Adrenal gland (tissue), 19 donors: ENCODE measurements at places on chromosomes 16 and 17.

DNA sequence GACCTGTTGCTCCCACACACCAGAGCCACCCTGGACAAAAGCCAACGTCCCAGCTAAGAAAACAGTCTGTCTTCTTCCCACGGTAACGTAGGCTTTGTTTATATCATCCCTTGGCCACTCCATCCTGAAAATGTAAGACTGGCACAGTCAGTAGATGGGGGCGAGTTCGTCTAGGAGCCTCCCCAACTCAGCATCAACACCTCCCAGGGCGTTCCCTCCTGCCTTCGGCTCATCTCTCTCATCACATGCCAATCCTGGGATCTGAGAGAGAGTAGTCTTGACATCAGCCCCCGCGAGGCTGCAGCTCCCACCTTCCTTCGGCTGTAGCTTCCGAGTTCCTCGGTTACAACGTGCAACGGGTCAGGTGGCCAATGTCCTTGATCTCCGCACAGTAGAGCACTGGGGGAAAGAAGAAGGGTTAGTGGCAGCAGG lies 894 bp downstream of the RNF227 start:
- no peaks in the 10 kb centered on the region for H3K36me3 ChIP-seq
- peak; percentile 67 for DNase-seq
- no peak overlapping the region for H3K4me3 ChIP-seq
- peak overlapping the region; percentile 96 for H3K27ac ChIP-seq

DNA sequence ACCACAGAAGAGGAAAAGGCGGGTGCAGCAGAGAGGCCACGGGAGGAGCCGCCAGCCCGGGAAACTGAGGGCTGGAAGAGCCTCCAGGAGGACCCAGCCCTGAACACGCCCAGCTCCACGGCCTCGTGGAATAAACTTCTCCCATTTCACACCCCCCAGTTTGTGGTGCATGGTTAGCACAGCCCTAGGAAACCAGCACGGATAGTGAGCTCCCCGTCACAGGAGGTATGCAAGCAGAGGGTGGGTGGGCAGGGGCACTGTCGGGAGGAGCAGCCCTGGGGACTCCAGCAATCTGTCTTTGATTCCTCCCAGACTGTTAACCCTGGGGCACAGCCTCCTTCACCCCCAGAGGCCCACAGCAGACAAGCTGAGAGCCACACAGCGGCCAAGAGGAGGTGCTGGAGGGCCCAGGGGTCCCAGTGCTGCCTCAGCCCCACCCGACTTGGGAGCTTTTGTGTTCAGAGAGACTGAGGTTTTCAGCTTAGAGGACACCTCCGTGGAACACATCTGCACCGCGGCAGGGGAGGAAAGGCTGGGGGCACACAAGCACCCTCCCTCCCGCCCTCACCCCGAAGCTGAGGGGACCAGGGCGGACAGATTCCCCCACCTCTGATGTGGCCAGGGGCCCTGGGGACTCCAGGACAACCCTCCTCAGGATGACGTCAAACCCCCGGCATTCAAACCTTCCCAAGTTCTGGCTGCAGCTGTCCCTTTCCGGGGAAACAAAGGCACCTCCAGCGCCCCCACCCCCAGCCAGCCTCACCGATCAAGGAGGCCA lies 1.7 kb upstream of the IL17C start:
- H3K36me3 ChIP-seq, result peaks cover 8% of the 10 kb centered on the region
- no peak overlapping the region for H3K27ac ChIP-seq
- peaks cover 19% of the 10 kb centered on the region for H3K27me3 ChIP-seq
- DNase-seq, result no peak
- H3K4me3 ChIP-seq, result no peak overlapping the region
- no peaks in the 10 kb centered on the region for H3K4me1 ChIP-seq

GRCh38 chr16:82671741-82672140 lies 45.0 kb downstream of the CDH13 start:
- no peak overlapping the region for H3K27ac ChIP-seq
- no peaks in the 10 kb centered on the region for H3K36me3 ChIP-seq
- no peak overlapping the region for H3K4me3 ChIP-seq
- no peaks in the 10 kb centered on the region for H3K4me1 ChIP-seq
- no peaks in the 10 kb centered on the region for H3K27me3 ChIP-seq

- no peak for DNase-seq
- H3K27me3 ChIP-seq, result no peaks in the 10 kb centered on the region
- no peak overlapping the region for H3K4me3 ChIP-seq
- H3K36me3 ChIP-seq, result peaks cover 34% of the 10 kb centered on the region
- no peaks in the 10 kb centered on the region for H3K4me1 ChIP-seq
Measured at GRCh38 chr17:8522577-8522976, 86.9 kb downstream of the NDEL1 start.

DNA sequence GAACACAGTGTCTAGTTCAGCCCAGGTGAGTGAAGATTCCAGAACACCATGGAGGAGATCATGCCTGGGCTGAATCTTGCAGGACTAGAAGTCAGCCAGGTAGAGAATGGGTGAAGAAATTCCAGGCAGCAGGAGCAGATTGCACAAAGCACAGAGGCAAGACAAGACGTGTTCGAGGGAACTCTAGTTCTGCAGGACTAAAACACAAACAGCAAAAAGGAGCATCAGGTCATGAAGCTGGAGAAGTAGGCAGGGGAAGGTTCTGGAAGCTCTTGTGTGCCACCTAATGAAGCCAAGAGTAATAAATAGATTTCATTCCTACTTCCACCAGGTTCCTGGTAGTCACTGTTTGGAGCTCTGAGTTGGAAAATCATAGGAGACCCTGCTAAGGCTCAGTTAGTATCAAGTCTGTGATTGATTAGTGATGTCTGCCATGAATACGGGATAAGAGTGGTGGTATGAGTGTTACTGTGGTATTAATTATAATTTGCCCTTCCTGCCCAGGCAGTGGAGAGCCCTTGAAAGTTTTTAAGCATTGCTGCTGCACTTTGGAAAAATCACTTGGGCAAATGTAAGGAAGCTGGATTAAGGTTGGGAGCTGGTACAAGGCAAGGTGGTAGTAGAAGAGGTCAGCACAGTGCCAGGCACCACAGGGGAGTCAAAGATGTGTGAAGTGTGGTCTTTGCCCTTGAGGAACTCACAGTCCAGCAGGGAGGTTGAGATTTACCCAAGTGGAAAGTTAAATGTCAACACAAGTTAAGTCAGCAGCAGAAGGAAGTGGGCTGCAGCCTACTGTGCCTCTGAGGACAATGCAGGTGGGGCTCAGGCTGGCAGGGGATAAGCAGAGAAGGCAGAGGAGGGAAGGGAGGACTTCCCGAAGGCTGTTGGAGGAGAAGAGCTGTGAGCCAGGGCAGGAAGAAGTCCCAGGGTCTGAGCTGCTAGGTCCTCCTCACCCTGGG lies 13.5 kb upstream of the FOXN1 start:
- H3K36me3 ChIP-seq, result no peaks in the 10 kb centered on the region
- peaks cover 7% of the 10 kb centered on the region for H3K27me3 ChIP-seq
- no peaks in the 10 kb centered on the region for H3K4me1 ChIP-seq
- no peak for DNase-seq

DNA sequence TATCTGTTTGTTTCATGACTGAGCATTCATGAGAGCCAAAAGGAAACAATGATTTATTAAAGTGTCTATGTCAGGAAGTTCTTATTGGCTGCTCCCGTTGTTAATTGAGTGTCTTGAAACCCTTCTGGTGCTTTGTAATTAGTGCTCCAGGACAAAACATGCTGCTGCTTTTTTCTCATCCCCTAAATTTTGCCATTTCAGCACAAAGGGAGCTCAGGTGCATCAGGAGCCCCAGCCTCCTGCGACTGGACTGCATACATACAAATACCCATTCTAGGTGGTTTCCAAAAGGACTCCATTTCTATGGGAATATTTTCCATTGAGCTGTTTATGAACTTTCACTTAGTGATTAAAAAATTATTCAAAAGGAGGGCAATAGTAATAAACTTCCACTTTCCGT lies 354.0 kb downstream of the CDH13 start:
- H3K27me3 ChIP-seq, result no peaks in the 10 kb centered on the region
- H3K27ac ChIP-seq, result no peak overlapping the region
- H3K36me3 ChIP-seq, result no peaks in the 10 kb centered on the region
- DNase-seq, result no peak

DNA sequence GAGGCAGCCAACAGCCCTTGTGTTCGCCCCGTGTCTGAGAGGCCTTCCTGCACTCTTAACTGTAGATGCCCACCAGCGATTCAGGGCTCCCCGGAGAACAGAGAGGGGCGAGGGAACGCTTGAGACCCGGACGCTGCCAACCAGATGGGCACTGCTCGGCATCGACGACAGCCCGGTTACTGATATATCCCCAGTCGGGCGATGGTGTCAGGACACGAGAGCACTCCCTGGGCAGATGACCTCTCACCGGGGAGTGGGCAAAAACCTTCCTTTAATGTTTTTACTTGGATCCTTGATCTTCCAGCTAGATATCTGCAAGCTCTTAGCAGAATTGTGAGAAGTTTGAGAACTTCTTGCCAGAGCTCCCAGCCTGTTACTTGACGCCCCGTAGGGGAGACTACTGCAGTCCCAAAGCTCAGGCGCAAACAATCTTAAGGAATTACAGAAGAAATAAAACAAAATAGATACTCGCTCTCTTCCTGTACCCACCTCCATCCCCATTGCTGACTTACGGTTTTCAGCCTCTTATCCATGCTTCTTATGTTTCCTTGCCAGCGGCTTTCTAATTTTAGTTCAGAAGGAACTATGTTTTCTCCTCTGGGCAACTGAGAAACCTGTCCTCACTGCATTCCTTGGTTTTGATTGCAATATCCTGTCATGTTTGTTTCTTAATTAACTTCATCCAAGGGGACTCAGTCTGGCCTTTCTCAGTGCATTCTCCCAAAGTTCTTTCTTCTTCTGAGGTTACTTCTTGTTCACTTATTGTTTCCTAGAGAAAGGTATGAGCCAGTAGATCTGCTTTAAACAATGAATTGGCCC lies 845 bp downstream of the SP2 start:
- peaks cover 31% of the 10 kb centered on the region for H3K4me1 ChIP-seq
- DNase-seq, result no peak
- no peaks in the 10 kb centered on the region for H3K36me3 ChIP-seq
- H3K27me3 ChIP-seq, result no peaks in the 10 kb centered on the region
- peak overlapping the region; percentile 98 for H3K27ac ChIP-seq

DNA sequence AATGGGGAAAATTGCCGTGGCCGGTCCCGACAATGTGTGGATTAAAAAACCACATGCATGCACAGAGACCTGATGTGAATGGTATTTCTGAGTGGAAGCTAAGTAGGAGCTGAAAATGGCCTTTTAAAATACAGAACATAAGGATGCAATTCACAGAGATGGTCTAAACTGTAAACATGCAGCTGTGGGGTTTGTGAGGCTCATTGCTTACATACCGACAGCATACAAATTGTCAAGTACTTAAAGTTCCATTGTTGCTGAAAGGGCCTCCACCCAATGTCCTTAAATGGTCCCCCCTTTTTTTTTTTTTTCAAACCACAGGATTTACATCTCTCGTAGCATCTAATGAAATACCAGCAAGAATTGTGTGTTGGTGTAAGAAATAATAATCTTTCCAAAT lies 523.2 kb downstream of the MAF start:
- no peaks in the 10 kb centered on the region for H3K36me3 ChIP-seq
- no peaks in the 10 kb centered on the region for H3K4me1 ChIP-seq
- no peaks in the 10 kb centered on the region for H3K27me3 ChIP-seq
- H3K27ac ChIP-seq, result no peak overlapping the region
- DNase-seq, result no peak

- peaks cover 18% of the 10 kb centered on the region for H3K4me1 ChIP-seq
- no peak overlapping the region for H3K27ac ChIP-seq
- no peak for DNase-seq
- no peaks in the 10 kb centered on the region for H3K27me3 ChIP-seq
Measured at GRCh38 chr16:47503936-47504335, 42.8 kb downstream of the PHKB start.

GRCh38 chr17:67700037-67700724 lies 17.6 kb upstream of the NOL11 start:
- H3K27me3 ChIP-seq, result peaks cover 4% of the 10 kb centered on the region
- no peak for DNase-seq
- H3K27ac ChIP-seq, result no peak overlapping the region
- H3K36me3 ChIP-seq, result no peaks in the 10 kb centered on the region
- no peaks in the 10 kb centered on the region for H3K4me1 ChIP-seq

DNA sequence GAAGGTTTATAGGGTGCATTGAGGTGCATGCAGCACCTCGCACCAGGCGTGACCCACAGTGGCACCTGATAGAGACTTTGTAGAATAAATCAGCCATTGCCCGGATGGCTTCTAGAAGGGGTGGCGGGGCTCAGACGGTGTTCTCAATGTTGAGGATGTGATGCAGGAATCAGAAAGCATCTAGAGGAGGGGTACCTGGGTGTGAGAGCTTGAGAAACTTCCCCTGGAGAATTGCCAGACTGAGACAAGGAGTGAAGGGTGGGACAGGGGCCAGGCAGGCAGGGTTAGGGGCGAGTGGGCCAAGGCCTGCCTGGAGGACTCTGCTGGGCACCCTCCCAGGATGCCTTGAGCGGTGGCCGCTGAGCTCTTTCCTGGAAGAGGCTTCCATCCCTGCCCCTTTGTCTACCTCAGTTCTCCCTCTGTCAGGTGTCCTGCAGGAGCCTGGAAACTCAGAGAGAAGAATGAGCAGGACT lies 9.3 kb upstream of the ADGRG1 start:
- H3K36me3 ChIP-seq, result no peaks in the 10 kb centered on the region
- H3K27me3 ChIP-seq, result no peaks in the 10 kb centered on the region
- no peak for DNase-seq
- peaks cover 11% of the 10 kb centered on the region for H3K4me1 ChIP-seq
- no peak overlapping the region for H3K4me3 ChIP-seq

DNA sequence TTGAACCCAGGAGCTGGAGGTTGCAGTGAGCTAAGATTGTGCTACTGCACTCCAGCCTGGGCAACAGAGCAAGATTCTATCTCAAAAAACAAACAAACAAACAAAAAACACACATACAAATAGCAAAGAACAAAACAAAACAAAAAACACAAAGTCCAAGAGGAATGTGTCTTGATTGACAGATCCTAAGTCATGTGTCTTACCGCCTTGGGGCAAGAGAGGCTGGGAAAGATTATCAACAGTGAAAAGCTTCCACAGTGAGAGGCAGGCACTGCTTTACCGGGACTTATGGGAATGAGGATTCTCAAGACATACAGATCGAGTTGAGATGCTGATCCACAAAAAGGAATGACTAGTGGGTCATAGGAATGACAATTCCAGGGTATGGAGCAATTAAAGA lies 62.7 kb upstream of the GAS7 start:
- no peak overlapping the region for H3K4me3 ChIP-seq
- H3K4me1 ChIP-seq, result no peaks in the 10 kb centered on the region
- H3K27me3 ChIP-seq, result no peaks in the 10 kb centered on the region
- no peak for DNase-seq

- no peaks in the 10 kb centered on the region for H3K27me3 ChIP-seq
- peak overlapping the region; percentile 74 for H3K27ac ChIP-seq
- DNase-seq, result peak; percentile 59
- H3K36me3 ChIP-seq, result no peaks in the 10 kb centered on the region
- no peak overlapping the region for H3K4me3 ChIP-seq
Measured at GRCh38 chr17:77127735-77128361, 12.9 kb upstream of the SEC14L1 start.

- H3K27ac ChIP-seq, result no peak overlapping the region
- H3K4me1 ChIP-seq, result peaks cover 26% of the 10 kb centered on the region
- no peak for DNase-seq
- no peaks in the 10 kb centered on the region for H3K36me3 ChIP-seq
Measured at GRCh38 chr17:17079336-17079735, 37.1 kb downstream of the MPRIP start.
